ENCODE measurements at places on chromosomes 4 and X.

DNA sequence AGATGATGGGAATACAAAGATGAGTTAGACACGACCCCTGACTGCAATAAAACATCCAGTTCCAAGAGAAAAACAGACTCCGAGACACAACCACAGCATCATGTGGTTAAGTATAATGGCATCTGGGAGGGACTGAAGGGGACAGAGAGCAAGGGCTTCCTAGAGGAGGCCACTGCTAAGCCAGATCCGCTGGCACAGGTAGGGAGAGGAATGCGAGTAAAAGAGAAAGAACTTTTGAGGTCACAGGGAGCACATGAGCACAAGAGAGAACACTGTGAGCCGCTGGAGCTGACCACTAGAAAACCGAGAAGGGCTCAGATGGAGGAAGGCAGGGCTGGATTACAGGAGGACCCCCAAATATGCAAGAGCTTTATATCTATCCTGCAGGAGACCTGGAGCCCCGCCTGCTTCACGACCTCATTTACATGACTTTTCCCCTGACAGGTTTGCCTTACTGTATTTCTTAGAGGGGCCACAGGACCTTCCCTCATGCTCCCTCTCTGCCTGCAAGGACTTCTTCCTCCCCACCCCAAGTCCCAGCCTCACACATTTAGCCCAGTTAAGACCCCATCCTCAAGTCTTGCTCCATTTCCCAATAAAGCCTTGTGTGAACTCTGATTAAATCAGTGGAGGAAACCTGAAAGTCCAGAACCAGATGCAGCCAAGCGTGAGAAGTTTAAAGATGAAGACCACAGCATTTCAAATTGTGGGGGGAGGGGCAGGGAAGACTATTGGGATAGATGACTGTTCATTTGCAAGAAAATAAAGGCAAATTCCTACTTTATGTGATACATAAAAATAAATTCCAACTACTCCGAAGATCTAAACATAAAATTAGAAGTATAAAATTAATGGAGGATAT lies 29.6 kb downstream of the MFAP3L start:
- H3K4me3 ChIP-seq, result no peak overlapping the region
- H3K36me3 ChIP-seq, result no peaks in the 10 kb centered on the region
- DNase-seq, result no peak
- H3K27ac ChIP-seq, result no peak overlapping the region
- H3K4me1 ChIP-seq, result peaks cover 1% of the 10 kb centered on the region

DNA sequence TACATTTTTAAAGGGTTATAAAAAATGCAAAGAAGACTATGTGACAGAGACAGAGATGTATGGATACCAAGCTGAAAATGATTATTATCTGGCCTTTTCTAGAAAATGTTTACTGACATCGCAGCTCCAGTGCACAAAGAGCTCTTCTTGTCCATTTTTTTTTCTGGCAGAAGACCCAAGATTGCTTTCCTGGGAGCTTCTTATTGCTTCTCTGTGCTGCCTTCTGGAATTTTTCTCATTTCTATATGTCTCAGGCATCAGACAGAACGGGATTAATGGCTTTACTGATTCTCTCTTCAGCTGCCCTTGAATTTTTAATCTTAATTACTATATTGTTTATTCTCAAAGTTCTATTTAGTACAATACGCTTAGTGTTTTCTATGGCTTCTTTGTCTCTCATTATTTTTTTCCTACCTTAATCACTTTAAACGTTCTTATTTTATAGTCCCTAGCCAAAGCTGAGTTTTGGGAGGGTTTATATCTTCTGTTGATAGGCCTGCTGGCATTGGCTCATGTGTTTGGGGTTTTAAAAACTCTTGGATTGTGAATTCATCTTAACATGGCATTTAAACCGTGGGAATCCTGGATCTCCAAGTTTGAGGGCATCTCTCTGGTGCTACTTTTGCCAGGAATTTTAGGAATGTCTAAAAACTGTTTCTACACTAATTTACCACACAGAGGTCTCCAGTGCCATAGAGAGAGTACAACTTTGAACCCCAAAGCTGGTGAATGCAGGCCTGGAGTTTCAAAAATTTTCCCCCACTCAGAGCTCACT lies 138.9 kb upstream of the LNX1 start:
- no peak overlapping the region for H3K4me3 ChIP-seq
- H3K27me3 ChIP-seq, result peaks cover 13% of the 10 kb centered on the region
- H3K27ac ChIP-seq, result no peak overlapping the region
- no peaks in the 10 kb centered on the region for H3K36me3 ChIP-seq
- DNase-seq, result no peak
- H3K4me1 ChIP-seq, result no peaks in the 10 kb centered on the region

DNA sequence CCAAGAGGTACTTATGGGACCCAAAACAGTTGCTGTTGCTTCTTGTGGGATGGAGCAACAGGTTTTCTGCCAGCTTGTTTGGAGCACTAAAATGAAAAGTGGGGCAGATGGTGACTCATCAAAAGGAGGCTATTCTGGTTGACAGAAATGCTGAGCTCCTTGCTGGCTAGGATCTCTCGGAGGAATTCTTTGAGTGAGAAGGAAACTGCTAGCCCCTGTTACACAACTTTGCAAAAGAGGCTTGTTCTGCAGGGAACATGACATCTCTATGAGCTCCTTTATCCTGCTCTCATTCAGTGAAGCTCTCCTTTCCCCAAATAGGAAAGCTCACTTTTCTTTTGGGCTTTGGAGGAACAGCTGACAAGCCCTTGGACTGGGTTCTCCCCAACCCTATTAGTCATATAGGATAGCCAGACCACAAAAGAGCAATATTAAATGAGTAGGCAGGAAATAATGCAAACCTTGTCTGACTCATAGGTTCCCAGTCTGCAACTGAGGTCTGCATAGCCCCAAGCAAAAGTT lies 108.3 kb downstream of the CDS1 start:
- no peak overlapping the region for H3K27ac ChIP-seq
- peaks cover 3% of the 10 kb centered on the region for H3K27me3 ChIP-seq
- no peak overlapping the region for H3K4me3 ChIP-seq
- peaks cover 7% of the 10 kb centered on the region for H3K4me1 ChIP-seq

DNA sequence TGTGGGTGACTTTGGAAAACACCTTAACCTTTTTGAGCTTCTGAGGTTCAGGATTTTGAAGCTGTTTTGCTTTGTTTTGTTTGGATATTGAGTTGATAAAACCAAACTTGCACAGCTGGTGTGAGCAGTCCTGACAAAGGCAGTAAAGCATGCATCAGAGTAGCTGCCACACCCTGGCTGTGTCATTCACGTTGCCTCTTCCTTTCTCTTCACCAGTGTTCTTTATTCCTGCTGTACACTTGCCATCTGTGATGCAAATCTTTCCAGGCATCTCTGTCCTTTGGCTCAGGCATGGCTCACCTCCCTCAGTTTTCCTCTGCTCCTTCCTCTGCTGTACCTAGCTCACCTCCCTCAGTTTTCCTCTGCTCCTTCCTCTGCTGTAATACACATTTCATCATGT lies 1850.2 kb upstream of the AGA start:
- H3K27ac ChIP-seq, result no peak overlapping the region
- no peaks in the 10 kb centered on the region for H3K27me3 ChIP-seq
- H3K36me3 ChIP-seq, result no peaks in the 10 kb centered on the region
- DNase-seq, result no peak
- no peaks in the 10 kb centered on the region for H3K4me1 ChIP-seq

DNA sequence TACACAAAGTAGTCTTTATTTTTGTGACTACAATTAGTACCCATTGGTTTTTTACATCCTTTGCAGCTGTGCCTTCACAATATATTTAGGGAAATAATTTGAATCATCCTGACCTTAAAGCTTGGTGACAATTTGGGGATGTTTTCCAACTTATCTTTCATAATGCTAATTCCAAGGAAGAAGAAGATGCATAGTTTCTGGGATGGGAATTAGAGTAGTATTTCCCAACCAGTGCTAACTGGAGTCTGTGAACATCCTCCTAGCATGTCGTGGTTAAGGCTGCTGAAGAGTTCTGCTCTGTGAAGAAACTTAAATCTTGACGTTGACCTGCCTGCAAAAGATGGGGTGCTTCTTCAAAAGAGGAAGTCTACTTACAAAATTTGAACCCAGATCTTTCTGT lies 173.5 kb downstream of the ANK2 start:
- no peaks in the 10 kb centered on the region for H3K36me3 ChIP-seq
- H3K27ac ChIP-seq, result no peak overlapping the region
- no peaks in the 10 kb centered on the region for H3K4me1 ChIP-seq
- no peaks in the 10 kb centered on the region for H3K27me3 ChIP-seq

- no peaks in the 10 kb centered on the region for H3K36me3 ChIP-seq
- no peak overlapping the region for H3K27ac ChIP-seq
- H3K27me3 ChIP-seq, result no peaks in the 10 kb centered on the region
- DNase-seq, result no peak
- H3K4me1 ChIP-seq, result no peaks in the 10 kb centered on the region
Observed at GRCh38 chrX:131298036-131298435, 8.9 kb upstream of the IGSF1 start.
